ENCODE measurements at places on chromosomes 2 and 18. TPM values are rescaled to one million over a fixed set of nuclear protein-coding genes. Genes with fewer than 3 reads are reported as not detected.

DNA sequence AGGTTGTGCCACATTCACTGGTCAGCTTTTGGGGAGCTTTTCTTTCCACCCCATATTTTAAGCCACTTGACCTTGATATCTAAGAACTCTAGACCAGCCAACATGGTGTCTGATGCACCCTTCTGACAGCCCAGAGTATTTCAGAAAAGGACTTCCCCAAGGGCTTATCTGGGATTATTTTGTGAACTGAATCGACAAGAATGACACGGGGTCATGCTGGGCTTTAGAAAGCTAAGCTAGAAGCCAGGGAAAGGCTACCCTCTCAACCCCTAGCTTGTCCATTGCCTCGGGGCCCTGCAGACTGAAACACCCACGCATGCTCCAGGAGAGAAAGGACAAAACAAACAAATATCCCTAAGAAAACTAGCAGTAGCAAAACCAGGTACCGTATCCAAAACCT, 16.0 kb downstream of the SLC4A5 start:
- no peak for DNase-seq

DNA sequence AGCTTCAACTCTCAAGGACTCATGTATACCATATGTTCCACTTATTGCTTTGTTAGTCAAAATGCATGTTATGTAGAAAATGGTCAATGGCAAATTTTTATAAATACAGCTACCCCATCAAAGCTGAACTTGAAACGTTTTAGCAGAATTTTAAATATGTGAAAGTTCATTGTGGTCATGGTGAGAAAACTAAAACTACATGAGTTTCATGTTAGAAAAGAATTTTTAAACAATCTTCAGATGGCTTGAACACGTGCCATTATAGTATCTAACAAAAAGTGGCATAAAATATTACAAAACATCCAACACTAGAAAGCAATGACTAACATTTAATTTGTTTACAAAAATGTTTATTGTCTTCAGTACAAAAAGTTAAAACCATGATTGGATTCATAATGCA, 246.0 kb upstream of the KCNJ3 start:
- no peak for DNase-seq

DNA sequence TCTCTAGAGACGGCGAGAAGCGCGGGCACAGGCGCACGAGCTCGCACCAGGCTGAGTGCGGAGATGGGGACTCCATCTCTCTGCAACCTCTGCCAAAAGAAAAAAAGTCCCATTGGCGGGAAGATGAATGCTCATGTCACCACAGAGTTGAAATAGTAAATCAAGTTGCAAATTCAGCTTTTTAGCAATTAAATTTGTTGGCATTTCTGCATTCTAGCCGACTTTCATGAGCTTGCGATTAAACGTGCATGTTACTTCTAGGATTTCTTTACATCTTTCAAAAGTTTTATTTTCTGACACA, 588 bp downstream of the CHAC2 start:
- DNase-seq, result no peak

Gene SLC16A14
- 0.47 TPM for total RNA-seq

Gene NYAP2
- not detected for total RNA-seq

Gene TEKT4
- not detected for total RNA-seq

Gene ONECUT2
- total RNA-seq, result not detected

Gene SFTPB
- not detected for total RNA-seq

Gene MYO3B
- total RNA-seq, result not detected
